ENCODE measurements at places on chromosomes 7 and 10.

GRCh38 chr7:30445770-30446169 lies 32.8 kb downstream of the NOD1 start:
- DNase-seq: peak; percentile 43

DNA sequence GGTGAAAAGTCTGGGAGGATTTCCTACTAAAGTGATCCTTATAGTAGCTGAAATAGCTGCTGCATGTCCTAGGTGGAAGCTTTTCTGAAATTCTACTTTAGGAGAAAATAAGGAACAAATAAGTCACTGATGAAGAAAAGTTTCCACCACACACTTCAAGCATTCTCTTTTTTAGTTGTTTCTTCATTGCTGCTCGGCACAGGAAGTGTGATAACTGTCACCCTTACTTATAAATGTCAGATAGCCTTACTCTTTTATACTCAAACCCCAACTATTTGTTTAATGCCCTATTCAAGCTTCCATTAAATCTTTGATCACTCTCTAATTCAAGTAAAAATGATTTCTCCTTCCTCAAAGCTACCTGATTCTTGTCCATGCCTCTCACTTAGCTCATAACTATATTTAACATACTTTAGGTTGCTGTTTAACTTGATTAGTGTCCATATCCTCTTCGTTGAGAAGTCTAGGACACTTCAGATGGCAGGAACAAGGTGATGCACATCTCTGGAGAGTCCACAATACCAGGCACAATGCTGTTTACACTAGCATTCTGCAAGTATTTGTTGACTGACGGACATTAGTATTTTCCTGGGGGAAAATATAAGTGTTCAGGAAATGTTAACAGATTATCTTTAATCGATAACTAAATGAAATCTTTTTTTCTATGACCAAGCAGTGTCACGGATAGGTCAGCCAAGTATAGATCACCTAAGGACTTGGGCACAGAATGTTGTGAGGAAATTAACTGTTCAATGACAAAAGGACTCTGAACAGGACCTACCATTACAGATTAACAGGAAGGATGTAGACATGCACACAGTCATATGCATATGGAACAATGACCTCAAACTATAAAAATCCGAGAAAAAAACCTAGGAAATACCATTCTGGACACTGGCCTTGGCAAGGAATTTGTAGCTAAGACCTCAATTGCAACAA lies 67.4 kb downstream of the ZNF438 start:
- no peak for DNase-seq

DNA sequence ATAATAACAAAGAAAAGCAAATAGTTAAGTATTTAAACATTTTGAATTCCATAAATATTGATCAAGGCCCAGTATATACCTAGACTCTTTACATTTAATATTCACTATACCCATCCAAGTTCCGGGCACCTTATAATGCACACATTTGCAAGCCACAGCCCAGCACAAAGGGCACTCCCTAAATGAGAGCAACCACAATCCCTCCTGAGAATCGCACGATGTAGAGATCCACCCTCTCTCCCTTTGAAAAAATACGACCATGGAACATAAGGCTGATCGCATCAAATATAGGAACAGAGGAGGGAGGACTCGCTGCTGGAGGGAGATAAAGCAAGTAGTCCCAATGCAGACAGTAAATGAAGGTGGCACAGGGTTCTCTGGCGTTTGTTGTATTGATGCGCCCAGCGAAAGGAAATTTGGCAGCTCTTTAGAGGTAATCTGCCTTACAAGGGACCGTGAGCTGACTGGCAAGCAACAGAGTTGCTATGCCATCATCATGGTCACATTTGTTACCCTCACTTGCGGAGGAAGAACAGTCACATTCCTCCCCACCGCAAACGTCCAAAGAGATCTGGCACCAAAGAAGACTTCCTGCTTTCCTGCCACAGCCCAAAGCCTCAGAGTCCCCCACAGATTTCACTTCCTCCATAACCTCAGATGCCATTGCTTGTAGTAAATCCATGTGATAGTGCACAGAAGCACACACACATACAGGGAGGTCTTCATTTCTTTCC lies 16.1 kb upstream of the TAS2R40 start:
- DNase-seq: no peak

DNA sequence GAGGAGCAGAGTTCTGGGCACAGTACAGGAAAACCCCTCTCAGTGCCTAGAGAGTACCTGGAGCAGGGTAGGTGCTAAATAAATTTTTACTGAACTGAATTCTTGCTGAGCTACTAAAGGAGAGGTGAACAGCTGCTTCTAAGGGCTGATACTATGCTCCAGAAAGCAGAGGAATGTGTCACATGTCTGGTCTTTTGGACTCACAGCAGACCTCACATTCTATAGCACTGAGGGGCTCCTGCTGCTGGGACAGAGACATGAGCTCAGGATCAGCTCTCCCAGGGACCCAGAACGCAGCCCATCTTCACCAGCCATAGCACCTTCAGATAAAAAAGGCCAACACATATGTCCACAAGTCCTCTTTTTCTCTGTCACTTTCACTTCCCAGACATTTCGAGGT lies 133.0 kb upstream of the KLF14 start:
- DNase-seq: no peak

DNA sequence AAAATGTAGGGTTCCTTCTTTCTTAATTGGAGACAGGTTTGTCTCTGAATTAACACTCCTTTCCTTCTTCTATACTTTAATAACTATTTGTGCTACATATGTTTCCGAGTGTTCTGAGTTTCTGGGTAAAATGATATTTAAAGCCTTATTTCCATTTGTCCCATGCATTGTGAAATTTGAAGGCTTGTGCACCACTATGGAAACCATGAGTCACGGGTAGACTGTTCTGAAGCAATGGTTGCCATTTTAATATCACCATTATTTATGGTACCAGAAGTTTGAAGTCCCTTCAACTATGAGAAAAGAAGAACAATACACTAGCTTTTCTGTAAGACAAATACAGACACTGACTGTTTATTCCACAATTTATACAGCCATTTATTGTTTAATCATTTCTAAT lies 44.7 kb upstream of the ZEB1 start:
- DNase-seq: no peak

- DNase-seq: no peak
Observed at GRCh38 chr7:130070861-130071622, 708 bp downstream of the KLHDC10 start.

DNA sequence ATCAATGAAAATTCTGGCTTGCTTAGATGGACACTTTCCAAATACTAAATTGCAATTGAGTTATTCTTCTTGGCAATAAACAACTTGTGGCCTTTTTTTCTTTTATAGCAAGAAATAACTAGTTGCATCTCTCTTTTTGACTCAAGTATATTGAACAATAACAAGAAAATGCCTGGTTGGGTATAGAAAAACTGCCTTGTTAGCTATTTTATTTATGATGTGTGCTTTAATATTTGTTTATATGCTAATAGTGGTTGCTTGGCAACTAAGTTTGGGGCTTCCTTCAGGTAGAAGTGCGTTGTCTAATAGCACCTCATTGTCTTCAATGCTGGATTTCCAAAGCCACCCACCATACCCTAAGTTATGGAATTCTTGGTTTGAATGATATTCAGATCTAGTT lies 30.1 kb upstream of the PPP1R3C start:
- DNase-seq: no peak

DNA sequence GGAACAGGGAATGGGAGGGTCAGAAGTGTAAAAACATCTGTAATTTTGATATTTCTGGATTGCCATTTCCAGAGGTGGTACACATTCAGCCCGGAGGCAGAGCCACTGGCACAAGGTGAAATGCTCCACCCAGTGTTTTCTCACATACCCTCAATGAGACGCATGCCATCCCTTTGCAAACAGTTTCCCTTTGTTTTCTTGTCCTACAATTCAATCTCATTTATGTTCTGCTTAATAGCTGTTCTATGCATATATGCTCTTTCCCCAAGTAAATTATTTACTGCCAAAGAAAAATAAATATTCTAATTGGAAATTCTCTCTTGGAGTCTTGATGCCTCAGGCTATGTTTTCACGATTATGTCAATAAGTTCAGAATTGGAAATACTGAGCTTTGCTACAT lies 369.7 kb upstream of the AKR1E2 start:
- no peak for DNase-seq

GRCh38 chr7:138064856-138065357 lies 11.4 kb upstream of the AKR1D1 start:
- no peak for DNase-seq
